Aortic smooth muscle cell (primary cell): ENCODE measurements at places on chromosomes 3 and 15. TPM values are rescaled to one million over a fixed set of nuclear protein-coding genes. Genes with fewer than 3 reads are reported as not detected.

SNX4 gene
- 35.0 and 49.7 TPM in 2 replicates for total RNA-seq

COPB2 gene
- 355 and 364 TPM in 2 replicates for total RNA-seq

GRIP2 gene
- not detected in 2 replicates for total RNA-seq

LRRC2 gene
- 0.13 and 0.31 TPM in 2 replicates for total RNA-seq

SNX33 gene
- total RNA-seq, result 28.0 and 32.5 TPM in 2 replicates

TRANK1 gene
- total RNA-seq, result 12.9 and 14.9 TPM in 2 replicates

PLS1 gene
- 0.37 and 0.66 TPM in 2 replicates for total RNA-seq

FBXO40 gene
- total RNA-seq, result not detected in 2 replicates

SCN5A gene
- total RNA-seq, result 0.56 and 1.3 TPM in 2 replicates

TMEM207 gene
- not detected in 2 replicates for total RNA-seq

AMT gene
- 1.1 and 1.5 TPM in 2 replicates for total RNA-seq

GOLGA6A gene
- not detected in 2 replicates for total RNA-seq

EOMES gene
- under 0.01 and 0.06 TPM in 2 replicates for total RNA-seq

ALDH1A2 gene
- total RNA-seq, result 3.3 and 7.0 TPM in 2 replicates

PIERCE2 gene
- total RNA-seq, result 2.4 TPM in 2 replicates

CCR9 gene
- total RNA-seq, result not detected in 2 replicates

TMEM89 gene
- not detected in 2 replicates for total RNA-seq

TIMMDC1 gene
- 49.1 and 53.8 TPM in 2 replicates for total RNA-seq

GPR160 gene
- total RNA-seq, result 0.56 and 0.92 TPM in 2 replicates

KBTBD13 gene
- not detected in 2 replicates for total RNA-seq

PLSCR2 gene
- 0.40 TPM in 1 of 2 replicates, not detected in the other for total RNA-seq

ANKUB1 gene
- not detected in 2 replicates for total RNA-seq

SOX14 gene
- not detected in 2 replicates for total RNA-seq

FRMD4B gene
- 12.7 and 18.0 TPM in 2 replicates for total RNA-seq

GOLGA8N gene
- 3.0 and 10.3 TPM in 2 replicates for total RNA-seq

RBP2 gene
- total RNA-seq, result not detected in 2 replicates

LIPC gene
- total RNA-seq, result 1.1 and 1.5 TPM in 2 replicates

ITIH3 gene
- 1.1 and 2.8 TPM in 2 replicates for total RNA-seq

TRMT10C gene
- 19.3 and 22.5 TPM in 2 replicates for total RNA-seq

SPATA12 gene
- total RNA-seq, result under 0.01 and 0.06 TPM in 2 replicates

DOCK3 gene
- total RNA-seq, result 0.25 and 0.53 TPM in 2 replicates

IL17RB gene
- not detected in 2 replicates for total RNA-seq

FAM81A gene
- total RNA-seq, result 0.13 and 0.25 TPM in 2 replicates

STAB1 gene
- 2.5 and 6.5 TPM in 2 replicates for total RNA-seq

TMEM212 gene
- not detected in 2 replicates for total RNA-seq

CCR3 gene
- not detected in 2 replicates for total RNA-seq

SETD5 gene
- total RNA-seq, result 26.7 and 39.9 TPM in 2 replicates

SGO1 gene
- 3.5 and 4.6 TPM in 2 replicates for total RNA-seq

GABRA5 gene
- not detected in 2 replicates for total RNA-seq

SLC24A5 gene
- total RNA-seq, result not detected in 2 replicates

CCR5 gene
- not detected in 2 replicates for total RNA-seq

ITIH4 gene
- 2.6 and 4.8 TPM in 2 replicates for total RNA-seq

NANOGP8 gene
- not detected in 2 replicates for total RNA-seq

GPR156 gene
- total RNA-seq, result 0.31 and 0.40 TPM in 2 replicates

SLC35G2 gene
- total RNA-seq, result 11.4 and 16.2 TPM in 2 replicates

ASTE1 gene
- 6.1 and 6.2 TPM in 2 replicates for total RNA-seq
